ENCODE measurements at places on chromosomes 12 and 14. TPM values are rescaled to one million over a fixed set of nuclear protein-coding genes. Genes with fewer than 3 reads are reported as not detected.

LALBA gene
- not detected for total RNA-seq

RND1 gene
- total RNA-seq = 3.0 TPM

DNA sequence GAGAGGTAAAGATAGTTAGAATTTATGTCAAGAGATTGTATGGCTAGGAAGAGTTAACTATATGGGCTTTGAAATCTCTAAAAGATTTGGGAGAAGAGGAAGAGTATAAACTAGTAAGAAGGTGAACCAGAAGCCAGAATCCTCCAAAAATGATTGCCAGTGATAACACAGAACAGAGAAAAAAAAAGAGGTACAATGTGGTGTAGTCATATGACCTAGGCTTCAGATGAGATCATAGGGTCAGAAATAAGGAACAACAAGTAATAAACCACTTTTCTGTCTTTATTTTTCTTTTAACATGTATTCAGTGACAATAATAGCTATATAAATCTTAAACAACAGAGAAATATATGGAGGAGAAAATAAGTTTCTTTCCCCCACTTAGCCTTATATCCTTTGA, 2.0 kb upstream of the NECAP1 start:
- DNase-seq = no peak

DNA sequence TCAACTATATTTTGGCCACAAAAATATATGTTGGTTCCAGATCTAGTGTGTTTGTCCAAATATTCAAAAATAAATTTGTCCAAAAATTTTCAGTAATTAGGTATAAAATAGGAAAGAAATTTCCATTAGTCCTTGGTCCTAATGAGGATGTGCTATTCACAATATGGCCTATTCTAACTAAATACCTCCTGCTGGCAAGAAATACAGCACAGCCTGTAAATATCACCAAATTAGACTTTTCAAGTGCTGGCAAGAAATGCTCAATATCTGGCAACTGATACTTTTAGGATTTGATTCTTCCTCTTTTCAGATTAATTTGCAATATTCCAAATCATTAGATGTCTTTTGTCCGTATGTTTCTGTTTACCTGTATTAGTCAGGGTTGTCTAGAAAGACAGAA, 1446.2 kb downstream of the LRFN5 start:
- DNase-seq = no peak

PELI2 gene
- total RNA-seq = 5.5 TPM

GRCh38 chr12:11722578-11723138, 73.2 kb downstream of the ETV6 start:
- no peak for DNase-seq

DNA sequence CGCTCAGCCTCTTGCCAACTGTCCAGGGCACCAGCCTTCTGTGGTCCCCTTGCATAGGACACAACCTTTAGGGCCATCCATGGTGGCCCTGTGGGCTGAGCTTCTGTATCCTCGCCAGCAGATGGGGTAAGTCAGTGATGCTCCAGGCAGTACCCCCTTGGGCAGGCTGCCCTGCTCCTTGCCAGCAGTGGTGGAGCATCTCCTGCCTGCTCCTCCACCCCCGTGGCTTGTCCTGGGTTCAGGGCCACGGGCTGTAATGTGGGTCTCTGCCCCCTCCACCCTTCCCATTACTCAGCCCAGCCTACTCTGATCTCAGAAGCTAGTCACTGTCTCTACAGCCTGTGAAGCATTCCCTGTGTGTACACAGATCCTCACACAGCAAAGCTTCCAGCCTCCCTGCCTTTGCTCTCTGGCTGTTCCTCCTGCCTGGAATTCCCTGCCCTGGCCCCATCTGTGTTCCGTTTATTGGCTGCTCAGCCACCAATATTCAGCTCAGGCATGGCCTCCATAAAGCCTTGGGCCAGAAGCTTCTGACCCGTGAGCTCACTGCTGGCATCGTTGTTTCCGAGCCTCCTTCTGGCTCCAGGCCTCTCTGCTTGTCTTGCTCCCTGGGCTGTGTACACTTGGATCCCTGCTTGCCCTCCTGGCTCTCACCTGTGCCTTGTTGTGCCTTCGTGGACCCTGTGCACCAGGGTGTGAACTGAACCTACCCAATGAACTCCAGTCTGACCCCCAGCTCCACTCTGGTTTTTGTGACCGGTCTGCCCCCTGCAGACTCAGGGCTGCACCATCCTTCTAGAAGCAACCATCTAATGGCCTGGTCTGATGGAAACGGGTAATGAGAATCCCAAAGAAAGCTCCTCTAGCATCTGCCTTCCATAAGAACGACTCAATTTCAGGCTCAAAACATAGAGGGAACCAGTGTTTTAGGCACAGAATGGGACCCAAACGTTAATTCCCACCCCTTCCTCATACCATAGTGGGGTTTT, 177.0 kb upstream of the PRMT8 start:
- DNase-seq = no peak

NRDE2 gene
- 20.3 TPM for total RNA-seq

DNA sequence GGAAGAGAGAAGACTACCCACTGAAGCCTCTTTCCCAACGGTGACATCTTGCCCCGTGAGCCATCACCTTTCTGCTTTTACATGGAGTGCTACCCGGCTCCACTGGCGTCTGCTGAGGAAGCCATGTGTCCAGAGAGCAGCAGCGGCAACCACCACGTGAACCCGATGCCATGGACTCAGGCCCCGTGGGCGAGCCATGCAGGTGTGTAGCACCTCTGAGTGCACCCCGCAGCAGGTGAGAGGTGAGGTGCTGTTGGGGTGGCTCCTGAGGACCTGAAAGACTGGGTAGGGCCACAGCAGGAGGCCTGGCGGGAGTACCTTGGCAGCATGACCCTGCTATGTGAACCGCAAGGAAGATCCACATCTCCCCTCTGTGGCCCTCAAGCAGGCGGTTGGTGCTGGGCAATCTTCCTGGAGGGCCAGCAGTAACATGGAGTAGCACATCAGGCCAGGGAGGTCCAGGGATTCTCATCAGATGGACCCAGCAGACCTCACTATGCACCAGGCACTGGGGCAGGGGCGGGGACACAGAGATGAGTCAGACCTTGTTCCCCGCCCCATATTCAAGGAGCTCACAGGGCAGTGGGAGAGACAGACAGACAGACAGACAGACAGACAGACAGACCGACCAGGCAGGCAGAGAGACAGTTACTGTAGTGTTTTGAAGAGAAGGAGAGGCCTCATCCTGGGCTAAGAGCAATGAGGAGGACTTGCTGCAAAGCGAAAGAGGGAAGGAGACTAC, 129.6 kb downstream of the PAPOLA start:
- DNase-seq = peak; percentile 12

GRCh38 chr14:88765130-88765529, 27.6 kb downstream of the EML5 start:
- DNase-seq = no peak

KRT8 gene
- 0.65 TPM for total RNA-seq

PZP gene
- not detected for total RNA-seq

KLRK1 gene
- total RNA-seq = 0.93 TPM

DNA sequence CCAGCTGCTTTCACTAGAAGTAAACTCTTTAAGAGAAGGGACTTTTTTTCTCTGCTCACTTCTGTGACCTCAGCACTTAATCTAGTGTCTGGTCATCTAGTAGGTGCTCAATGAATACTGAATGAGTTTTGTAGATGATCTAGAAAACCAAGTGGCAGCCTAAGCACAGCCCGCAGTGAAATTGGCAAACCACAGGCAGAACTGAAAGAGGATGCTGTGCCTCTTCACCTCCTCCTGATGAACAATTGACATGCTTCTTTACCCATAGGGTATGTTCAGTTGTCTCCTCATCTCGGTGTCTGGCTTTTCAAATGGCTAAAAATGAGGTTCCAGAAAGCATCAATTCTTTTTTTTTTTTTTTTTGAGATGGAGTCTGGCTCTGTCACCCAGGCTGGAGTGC, 399.5 kb downstream of the RMST start:
- DNase-seq = no peak

FBXO34 gene
- total RNA-seq = 25.5 TPM

MTA1 gene
- 103 TPM for total RNA-seq

MAX gene
- total RNA-seq = 135 TPM

- no peak for DNase-seq
Observed at GRCh38 chr14:59699442-59699841, 122.8 kb upstream of the CCDC175 start.

DNA sequence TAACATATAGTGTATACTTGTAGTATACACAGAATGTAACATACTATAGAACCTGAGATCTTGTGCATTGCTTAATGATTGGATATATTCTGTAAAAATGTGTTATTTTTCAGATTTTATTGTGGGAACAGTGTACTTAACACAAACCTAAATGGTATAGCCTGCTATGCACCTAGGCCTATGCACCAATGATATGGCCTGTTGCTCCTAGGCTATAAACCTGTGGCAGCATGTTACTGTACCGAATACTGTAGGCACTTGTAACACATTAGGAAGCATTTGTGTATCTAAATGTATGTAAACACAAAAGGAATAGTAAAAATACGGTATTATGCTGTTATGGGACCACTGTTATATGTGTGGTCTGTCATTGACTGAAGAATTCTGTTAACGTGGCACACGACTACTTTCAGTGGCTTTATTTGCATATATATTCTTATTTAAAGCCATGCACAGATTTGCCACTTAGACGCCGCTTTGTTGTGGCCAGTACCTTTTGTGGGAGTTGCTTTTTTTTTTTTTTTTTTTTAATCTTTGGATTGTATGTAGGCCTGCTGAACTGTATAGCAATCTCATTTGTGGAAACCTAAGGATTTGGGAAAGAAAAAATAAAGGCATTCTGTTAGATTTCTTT, 7.4 kb downstream of the PAPOLA start:
- no peak for DNase-seq

GRCh38 chr14:56073799-56074198, 44.4 kb upstream of the PELI2 start:
- no peak for DNase-seq

DNA sequence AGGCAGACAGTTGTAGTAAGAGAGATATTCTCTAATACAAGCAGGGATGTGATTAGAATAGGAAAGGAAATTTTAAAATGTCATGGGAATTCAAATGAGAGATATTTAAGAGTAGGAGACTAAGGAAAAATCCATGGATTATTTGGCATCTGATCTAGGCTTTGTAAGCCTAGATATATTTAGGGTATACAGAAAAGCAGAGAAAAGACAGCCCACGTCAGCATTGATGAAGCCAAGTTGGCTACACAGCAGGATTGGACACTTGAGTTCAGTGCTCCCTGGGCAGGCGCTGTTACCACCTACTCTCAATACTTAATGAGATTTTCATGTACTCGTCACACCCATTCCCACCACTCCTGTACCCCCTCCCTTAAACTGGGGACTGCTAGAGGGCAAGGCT, 1.7 kb upstream of the KCNJ8 start:
- DNase-seq = no peak

- no peak for DNase-seq
Observed at GRCh38 chr14:102229071-102229738, 75.8 kb downstream of the MOK start.

GRCh38 chr12:51855586-51856428, 7.3 kb upstream of the FIGNL2 start:
- DNase-seq = no peak

DNA sequence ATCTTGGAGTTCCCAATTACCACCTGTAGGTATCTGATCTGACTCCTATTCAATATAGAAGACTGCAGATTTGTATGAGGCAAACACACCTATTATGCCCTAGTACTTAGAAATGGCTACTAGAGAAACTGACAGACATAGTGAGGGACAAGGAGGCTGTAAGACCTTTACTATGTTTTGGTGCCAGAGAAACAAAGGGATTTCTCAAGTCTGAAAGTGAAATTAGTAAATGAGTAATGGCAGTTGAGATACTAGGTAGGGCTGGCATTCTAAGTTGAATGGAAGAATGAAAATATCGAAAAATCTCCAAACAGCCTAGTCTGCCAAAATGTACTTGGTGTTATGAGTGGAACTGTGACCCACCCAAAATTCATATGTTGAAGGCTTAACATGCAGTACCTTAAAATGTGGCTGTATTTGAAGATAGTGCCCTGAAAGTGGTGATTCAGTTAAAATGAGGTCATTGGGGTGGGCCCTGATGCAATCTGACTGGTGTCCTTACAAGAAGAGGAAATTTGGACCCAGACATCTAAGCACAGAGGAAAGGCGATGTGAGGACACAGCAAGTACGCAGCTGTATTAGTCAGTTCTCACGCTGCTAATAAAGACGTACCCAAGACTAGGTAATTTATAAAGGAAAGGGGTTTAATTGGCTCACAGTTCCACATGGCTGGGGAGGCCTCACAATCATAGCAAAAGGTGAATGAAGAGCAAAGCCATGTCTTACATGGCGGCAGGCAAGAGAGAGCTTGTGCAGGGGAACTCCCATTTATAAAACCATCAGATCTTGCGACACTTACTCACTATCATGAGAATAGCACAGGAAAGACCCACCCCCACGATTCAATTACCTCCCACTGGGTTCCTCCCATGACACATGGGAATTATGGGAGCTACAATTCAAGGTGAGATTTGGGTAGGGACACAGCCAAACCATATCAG, 127.0 kb downstream of the APAF1 start:
- DNase-seq = no peak

DNA sequence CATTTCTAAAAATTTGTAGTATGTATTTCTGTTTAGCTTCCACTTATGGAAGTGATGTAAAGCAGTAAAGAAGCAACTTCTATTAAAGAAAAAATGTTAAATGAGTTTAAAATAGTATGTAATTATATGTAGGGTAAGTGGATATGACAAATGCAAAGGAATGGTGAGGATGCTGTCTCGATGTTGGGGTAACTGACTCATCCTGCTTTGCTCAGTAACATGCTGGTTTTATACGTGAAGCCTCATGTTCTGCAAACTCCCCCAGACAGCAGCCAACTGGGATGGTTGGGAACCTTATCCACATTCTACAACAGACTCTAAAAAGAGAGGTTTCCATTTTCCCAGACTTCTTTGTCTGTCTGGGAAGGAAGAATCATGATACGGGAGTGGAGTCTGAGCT, 1006.4 kb upstream of the TMEM132C start:
- no peak for DNase-seq

SMIM41 gene
- not detected for total RNA-seq

BCL11B gene
- total RNA-seq = 81.7 TPM

- no peak for DNase-seq
Observed at GRCh38 chr12:25241167-25242020, 9.3 kb downstream of the KRAS start.

GRCh38 chr12:79085106-79085682, 220.6 kb downstream of the SYT1 start:
- no peak for DNase-seq

- DNase-seq = no peak
Observed at GRCh38 chr12:24900196-24900595, 48.7 kb downstream of the BCAT1 start.

SRSF9 gene
- 180 TPM for total RNA-seq

SERPINA3 gene
- not detected for total RNA-seq

PRB2 gene
- not detected for total RNA-seq

- DNase-seq = no peak
Observed at GRCh38 chr12:51183816-51184215, 10.9 kb upstream of the TFCP2 start.

DNA sequence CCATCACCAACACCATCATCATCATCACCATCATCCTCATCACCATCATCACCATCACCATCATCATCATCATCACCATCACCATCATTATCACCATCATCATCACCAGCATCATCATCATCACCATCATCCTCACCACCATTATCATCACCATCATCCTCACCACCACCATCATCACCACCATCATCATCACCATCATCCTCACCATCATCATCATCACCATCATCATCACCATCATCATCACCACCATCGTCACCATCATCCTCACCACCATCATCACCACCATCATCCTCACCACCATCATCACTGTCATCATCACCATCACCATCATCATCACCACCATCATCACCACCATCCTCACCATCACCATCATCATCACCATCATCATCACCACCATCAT, 113.0 kb upstream of the TMEM233 start:
- no peak for DNase-seq

GRCh38 chr12:20477672-20478071, 109.3 kb downstream of the PDE3A start:
- DNase-seq = no peak
